ENCODE measurements at places on chromosomes 5 and 9.

GRCh38 chr5:111133436-111133751 lies 41.2 kb downstream of the WDR36 start:
- no peak overlapping the region for H3K4me3 ChIP-seq
- H3K27ac ChIP-seq: no peak overlapping the region
- H3K4me1 ChIP-seq: peaks cover 26% of the 10 kb centered on the region
- no peaks in the 10 kb centered on the region for H3K36me3 ChIP-seq
- H3K27me3 ChIP-seq: peaks cover 7% of the 10 kb centered on the region
- DNase-seq: no peak

- no peak overlapping the region for H3K27ac ChIP-seq
- peaks cover 2% of the 10 kb centered on the region for H3K27me3 ChIP-seq
- H3K4me3 ChIP-seq: no peak overlapping the region
- H3K36me3 ChIP-seq: no peaks in the 10 kb centered on the region
- no peak for DNase-seq
Measured at GRCh38 chr9:72349911-72350310, 15.1 kb downstream of the ZFAND5 start.

DNA sequence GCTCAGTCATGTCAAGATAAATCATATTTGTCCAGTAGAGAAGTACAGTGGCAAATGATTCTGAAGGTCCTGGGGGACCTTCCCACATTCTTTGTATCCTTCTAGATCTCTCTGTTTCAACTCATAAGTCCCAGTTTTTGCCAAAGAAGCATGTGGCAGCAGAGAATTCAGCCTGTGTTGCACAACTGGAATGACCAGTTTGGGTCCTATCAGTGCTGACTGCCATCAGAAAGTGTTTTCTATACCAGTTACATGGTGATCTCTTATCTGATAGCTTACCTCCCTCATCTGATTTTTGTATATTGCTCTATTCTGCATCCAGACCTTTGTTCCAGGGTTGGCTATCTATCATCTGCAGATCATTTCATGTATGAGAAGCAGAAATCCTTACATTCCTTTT lies 21.7 kb downstream of the GM2A start:
- H3K27me3 ChIP-seq: no peaks in the 10 kb centered on the region
- no peak overlapping the region for H3K27ac ChIP-seq
- no peaks in the 10 kb centered on the region for H3K4me1 ChIP-seq
- no peak for DNase-seq
- no peaks in the 10 kb centered on the region for H3K36me3 ChIP-seq
- no peak overlapping the region for H3K4me3 ChIP-seq

- H3K4me1 ChIP-seq: peaks cover 10% of the 10 kb centered on the region
- no peak overlapping the region for H3K27ac ChIP-seq
- no peak for DNase-seq
- H3K27me3 ChIP-seq: no peaks in the 10 kb centered on the region
- no peak overlapping the region for H3K4me3 ChIP-seq
- no peaks in the 10 kb centered on the region for H3K36me3 ChIP-seq
Measured at GRCh38 chr5:116772806-116773205, 198.2 kb upstream of the SEMA6A start.

DNA sequence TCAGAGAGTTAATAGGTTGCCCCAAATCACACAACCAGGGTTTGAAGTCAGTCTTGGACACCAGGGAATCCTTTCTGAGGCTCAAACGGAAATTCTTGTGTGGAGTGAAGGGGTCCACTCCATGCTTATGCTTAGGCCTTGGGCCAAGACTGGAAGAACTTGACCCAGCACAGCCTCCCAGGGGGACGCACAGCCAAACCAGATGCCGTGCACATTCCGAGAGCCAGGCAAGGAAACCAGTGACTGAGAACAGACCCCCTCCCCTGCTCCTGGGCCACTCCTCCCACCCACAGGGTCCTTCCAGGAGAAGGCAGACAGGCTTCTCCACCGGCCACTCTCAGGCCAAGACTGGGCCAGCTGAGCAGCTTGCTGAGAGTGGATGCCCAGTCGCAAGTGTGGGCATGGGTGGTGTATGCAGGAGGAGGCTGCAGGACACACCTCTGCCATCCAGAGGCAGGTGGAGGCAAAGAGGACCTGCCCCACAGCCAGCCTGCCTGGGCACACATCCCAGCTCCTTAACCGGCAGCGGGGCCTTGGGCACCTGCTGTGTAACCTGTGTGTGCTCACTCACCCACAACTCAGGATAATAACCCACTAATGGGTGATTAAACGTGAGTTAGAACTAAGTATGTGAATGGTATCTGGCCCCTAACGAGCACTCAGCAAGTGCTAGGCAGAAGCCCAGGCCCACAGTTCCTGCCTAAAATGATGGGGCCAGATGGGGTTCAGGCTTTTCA lies 38.0 kb downstream of the NIPAL4 start:
- H3K36me3 ChIP-seq: peaks cover 10% of the 10 kb centered on the region
- peaks cover 5% of the 10 kb centered on the region for H3K27me3 ChIP-seq
- H3K4me1 ChIP-seq: no peaks in the 10 kb centered on the region
- no peak overlapping the region for H3K27ac ChIP-seq

DNA sequence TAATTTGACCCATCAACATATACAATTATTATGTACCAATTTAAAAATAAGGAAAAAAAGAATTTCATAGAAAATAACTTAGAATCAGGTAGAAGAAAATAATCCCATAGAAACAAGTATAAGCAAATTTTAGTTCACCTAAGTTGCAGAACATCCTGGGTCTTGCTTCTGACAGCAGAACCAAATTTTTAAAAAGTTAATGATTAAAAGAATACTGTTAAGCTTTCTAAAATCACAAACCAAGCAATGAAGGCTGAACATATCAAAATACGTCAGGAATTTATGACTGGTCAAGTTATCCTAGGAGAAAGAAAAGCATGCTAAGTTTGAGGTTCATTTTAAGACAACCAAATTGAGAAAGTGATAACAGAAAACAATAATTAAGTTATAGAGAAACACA lies 650.9 kb downstream of the PTPRD start:
- H3K4me3 ChIP-seq: no peak overlapping the region
- H3K36me3 ChIP-seq: no peaks in the 10 kb centered on the region
- no peak for DNase-seq
- H3K4me1 ChIP-seq: no peaks in the 10 kb centered on the region
- no peak overlapping the region for H3K27ac ChIP-seq
- H3K27me3 ChIP-seq: no peaks in the 10 kb centered on the region

DNA sequence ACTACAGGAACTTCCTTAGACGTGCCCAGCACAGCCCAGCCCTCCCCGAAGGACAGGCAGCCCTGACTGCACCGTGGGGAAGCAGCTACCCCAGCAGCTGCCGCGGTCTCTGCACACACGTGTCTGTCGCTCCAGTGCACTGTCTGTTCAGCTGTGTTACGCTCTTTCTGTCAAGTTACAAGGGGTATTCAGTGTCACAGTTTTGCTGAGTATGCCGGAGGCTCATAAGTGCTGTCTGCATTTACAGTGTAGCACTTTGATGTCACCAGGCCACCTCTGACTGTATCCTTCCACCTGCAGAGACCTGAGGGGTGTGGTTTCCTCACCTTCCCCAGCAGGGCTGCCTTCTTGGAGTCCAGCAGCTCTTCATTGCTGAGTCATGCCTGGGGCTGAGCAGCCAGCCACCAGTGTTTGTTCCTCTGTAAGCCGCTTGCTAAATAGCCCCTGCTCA lies 126.8 kb downstream of the EHMT1 start:
- peak overlapping the region; percentile 28 for H3K4me3 ChIP-seq
- peak overlapping the region; percentile 86 for H3K27ac ChIP-seq
- peaks cover 13% of the 10 kb centered on the region for H3K27me3 ChIP-seq
- no peaks in the 10 kb centered on the region for H3K36me3 ChIP-seq
- peak; percentile 70 for DNase-seq

GRCh38 chr9:112080831-112081542 lies 94.1 kb downstream of the SUSD1 start:
- H3K27me3 ChIP-seq: peaks cover 2% of the 10 kb centered on the region
- H3K36me3 ChIP-seq: no peaks in the 10 kb centered on the region
- DNase-seq: no peak
- no peak overlapping the region for H3K27ac ChIP-seq
- no peak overlapping the region for H3K4me3 ChIP-seq

GRCh38 chr5:10173716-10174115 lies 76.0 kb downstream of the ATPSCKMT start:
- H3K4me1 ChIP-seq: no peaks in the 10 kb centered on the region
- H3K27ac ChIP-seq: no peak overlapping the region
- peaks cover 2% of the 10 kb centered on the region for H3K27me3 ChIP-seq
- H3K4me3 ChIP-seq: no peak overlapping the region
- peaks cover 6% of the 10 kb centered on the region for H3K36me3 ChIP-seq

DNA sequence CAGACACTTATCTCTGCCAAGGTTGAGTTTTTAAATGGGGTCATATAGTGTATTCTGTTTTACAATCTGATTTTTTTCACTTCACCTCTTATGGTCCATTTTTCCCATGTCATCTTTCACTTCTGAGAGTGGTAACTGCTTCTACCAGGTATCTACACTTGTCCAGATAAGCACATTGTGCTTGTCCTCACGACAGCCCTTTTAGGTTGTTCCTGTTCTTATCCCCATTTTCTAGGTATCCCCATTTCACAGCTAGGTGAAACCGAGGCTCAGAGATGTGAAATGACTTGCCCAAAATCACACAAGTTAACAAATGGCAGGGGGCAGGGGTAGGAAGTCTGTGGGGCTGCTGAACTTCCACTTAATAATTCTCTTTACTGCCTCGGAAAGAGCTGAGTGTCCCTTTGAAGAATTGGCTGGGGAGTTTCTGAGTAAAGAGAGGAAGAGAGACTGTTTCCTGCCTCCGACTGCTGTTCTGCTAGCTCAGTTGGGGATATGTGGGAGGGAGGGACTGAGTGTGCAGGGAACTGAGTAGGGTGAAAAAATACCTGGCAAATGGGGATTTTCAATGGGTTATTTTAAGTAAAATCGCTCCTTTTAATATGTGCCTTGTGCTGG lies 255.4 kb downstream of the GRIA1 start:
- H3K4me1 ChIP-seq: no peaks in the 10 kb centered on the region
- no peaks in the 10 kb centered on the region for H3K27me3 ChIP-seq
- H3K4me3 ChIP-seq: no peak overlapping the region
- no peak for DNase-seq

- H3K4me3 ChIP-seq: no peak overlapping the region
- H3K4me1 ChIP-seq: peaks cover 5% of the 10 kb centered on the region
- no peaks in the 10 kb centered on the region for H3K36me3 ChIP-seq
Measured at GRCh38 chr5:142619815-142620214, 66.1 kb downstream of the FGF1 start.

GRCh38 chr5:135671052-135671705 lies 92.4 kb upstream of the CXCL14 start:
- H3K36me3 ChIP-seq: peaks cover 5% of the 10 kb centered on the region
- peaks cover 29% of the 10 kb centered on the region for H3K4me1 ChIP-seq
